SHP77 treated with DMSO at 0.1 percent for 48 hours (cell line): ENCODE measurements at places on chromosomes 3 and 15.
A peak's percentile ranks its signal among the peaks of the same experiment; 100 is the strongest.

GRCh38 chr15:42640109-42640508 lies 64.7 kb downstream of the STARD9 start:
- no peak for DNase-seq

- no peak for DNase-seq
Observed at GRCh38 chr3:177340243-177340830, 143.1 kb upstream of the TBL1XR1 start.

DNA sequence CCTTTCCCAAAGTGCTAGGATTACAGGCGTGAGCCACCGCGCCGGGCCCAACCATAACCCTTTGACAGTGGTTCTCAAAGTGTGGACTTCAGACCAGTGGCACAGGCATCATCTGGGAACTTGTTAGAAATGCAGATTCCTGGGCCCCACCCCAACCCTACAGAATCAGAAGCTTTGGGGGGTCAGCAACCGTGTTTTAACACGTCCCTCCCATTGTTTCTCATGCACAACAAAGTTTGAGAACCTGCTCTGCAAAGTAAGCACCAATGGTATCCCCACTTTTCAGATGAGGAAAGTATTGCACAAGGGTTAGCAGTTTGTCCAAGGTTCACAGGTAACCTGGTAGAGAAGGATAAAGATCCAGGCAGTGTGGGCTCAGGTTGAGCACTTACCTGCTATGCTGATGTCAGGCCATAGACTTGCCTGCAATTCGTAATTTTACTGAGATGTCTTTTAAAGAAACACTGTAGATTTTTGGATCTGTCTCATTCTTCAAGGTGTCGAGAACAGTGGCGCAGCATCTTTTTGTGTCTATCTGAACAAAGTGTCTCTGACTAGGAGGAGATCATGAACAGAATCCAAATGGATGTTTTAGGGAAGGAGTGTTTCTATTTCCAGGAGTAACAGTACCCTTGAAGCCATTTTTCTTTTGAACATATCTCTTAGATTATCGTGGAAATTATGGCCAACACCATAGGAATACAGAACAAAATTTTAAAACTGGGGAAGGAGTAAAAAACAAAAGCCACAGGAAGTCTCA lies 2.5 kb downstream of the GXYLT2 start:
- no peak for DNase-seq

- no peak for DNase-seq
Observed at GRCh38 chr15:90028376-90028944, 27.3 kb downstream of the ZNF710 start.

GRCh38 chr15:97224191-97224641 lies 736.3 kb upstream of the ARRDC4 start:
- no peak for DNase-seq

DNA sequence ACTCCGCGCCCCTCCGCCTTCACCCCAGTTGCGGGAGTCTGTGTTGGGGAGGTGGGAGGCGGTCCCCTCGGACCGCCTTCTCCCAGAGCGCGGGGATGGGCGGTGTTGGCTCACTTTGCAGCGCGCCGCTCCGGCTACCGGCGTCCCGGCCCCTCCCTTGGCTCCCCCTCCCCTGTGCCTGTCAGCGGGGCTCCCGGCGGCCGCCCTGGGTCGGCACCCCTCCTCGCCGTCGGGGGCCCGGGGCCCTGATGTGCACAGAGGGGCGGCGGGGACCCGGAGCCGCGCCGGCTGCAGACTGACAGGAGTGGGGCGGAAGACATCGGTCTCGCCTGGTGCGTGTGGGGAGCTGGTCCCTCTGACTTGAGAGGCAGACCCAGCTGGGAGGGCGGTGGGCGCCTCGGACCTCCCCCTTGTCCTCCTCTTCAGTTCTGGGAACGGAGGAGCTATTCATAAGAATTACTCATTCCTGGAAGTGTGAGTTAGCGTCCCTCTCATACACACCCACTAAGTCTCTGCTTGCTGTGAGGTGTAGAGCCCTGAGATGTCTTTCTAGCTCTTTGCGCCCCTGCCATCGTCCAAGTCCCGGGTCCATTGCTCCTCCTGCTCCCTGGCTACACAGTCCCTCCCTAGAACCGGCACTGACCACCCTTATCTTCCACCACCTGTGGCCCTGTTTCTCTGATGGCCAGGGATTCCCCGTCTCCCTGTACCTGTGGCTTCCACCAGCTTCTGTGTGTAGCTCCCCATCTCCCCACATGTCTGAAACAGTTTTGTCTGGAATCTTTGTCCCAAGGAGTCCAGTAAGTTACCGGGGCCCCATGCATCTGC lies 42.3 kb upstream of the ROPN1 start:
- DNase-seq: no peak

DNA sequence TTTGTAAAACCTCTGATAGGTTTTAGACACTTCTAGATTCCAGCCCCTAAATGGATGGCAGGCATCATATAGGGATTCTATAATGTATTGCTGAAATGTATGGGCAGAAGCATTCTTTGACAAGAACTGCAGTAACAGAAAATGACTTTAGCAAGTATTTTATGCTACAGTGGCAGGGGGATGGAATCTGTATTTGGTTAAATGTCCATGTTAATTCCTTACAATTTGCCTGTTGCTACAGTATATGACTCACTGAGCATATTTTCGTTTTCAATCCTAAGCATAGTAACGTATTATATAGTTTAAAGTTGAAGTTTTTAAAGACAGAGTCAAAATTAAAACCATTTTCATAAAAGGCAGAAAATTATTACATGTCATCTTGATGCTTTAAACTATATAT lies 150.1 kb downstream of the MEX3B start:
- DNase-seq: no peak

GRCh38 chr15:80440024-80440423 lies 35.8 kb downstream of the ARNT2 start:
- DNase-seq: no peak

- no peak for DNase-seq
Observed at GRCh38 chr15:70087708-70088352, 9.9 kb downstream of the TLE3 start.

- DNase-seq: no peak
Observed at GRCh38 chr15:86556396-86557017, 476.8 kb downstream of the AGBL1 start.

DNA sequence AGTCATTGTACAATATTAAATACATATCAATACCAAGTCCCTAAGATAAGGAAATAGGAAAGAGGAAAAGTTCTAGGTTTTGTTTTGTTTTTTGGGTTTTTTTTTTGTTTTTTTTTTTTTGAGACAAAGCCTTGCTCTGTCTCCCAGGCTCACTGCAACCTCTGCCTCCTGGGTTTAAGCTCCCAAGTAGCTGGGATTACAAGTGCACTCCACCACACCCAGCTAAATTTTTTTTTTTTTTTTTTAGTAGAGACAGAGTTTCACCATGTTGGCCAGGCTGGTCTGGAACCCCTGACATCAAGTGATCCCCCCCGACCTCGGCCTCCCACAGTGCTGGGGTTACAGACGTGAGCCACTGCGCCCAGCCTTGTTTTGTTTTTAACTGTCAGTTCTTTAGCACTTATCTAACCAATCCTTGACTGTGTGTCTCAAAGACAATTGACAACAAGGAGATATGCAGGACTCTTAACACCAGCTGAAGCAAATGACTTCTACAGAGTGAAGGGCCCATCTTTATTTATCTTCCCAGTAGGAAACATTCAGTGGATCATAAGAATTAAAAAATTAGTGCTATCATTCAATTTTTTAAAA lies 100.0 kb upstream of the RAP2B start:
- no peak for DNase-seq

GRCh38 chr15:68256675-68257450 lies 20.7 kb upstream of the FEM1B start:
- DNase-seq: peak; percentile 81

DNA sequence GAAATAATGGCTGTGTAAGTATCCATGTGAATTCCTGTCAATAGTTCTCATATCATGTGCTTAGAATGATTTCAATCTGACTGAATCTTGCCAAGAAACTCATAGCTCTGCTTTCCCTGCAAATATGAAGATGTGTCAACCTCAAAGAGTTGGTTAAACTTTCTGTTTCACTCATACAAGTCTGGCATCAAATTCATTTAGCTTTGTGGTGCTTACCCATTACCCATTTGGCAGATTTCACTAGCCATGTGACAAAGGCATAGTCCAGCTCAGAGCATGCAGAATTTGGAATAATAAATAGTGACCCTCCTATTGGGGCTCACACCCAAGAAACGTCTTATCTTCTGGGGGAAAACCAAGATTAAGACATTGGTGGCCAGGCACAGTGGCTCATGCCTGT lies 256.6 kb upstream of the TPRG1 start:
- no peak for DNase-seq

GRCh38 chr15:63835211-63835568 lies 1.4 kb upstream of the HERC1 start:
- DNase-seq: no peak

- DNase-seq: no peak
Observed at GRCh38 chr3:166367947-166368533, 530.8 kb upstream of the BCHE start.

DNA sequence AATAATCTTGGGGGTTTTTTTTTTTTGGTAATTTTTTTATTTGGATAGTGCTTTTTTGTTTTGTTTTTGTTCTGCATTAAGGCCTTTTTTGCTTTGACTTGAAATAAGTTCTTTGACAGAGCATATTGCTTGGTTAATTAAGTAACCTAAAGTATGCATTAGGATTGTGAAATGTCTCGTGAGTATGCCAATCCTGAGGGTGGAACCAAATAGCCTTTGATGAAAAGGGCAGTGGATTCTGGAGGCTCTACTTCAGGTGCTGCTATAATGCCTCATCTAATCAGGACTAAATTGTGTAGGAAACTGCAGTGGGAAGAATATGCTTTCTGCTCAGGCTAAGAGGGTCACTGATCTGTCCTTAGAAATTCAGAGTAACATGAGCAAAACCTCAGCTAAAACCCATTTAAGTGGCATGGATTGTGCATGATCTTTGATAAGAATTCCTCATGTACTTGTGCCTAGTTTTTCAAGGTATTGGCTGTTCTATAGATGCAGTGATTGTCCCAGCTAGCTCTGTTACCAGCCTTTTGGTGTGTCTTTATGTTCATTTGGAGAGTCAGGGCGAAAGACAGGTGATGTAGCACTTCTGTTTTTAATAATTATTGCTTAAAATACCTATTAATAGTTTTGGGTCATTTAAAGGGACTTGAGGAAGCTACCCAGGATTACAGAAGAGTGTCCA lies 15.4 kb downstream of the CDV3 start:
- no peak for DNase-seq

- no peak for DNase-seq
Observed at GRCh38 chr15:39580485-39581241, at the start of gene THBS1. THBS1 (plus strand) TSS chr15:39581079; CDS start chr15:39581858, 779 bp downstream.

- no peak for DNase-seq
Observed at GRCh38 chr15:58527573-58528187, 95.9 kb downstream of the LIPC start.

DNA sequence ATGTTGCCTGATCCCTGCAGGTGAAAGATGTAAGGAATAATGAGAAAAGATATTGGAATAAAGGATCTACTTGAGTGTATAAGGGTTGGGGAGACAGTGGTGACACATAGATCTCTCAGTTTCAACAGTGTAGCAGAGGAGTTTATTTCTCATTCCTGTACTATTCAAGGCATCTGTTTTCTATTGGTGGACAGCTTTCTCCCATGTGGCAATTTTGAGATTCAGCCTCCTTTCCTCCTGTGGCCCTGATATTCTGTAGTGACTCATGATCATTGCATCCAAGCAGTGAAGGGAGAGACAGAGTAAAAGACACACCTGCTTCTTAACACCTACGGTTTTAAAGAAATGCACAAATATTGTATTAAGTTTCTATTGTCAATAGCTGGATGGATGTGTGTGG lies 327.6 kb downstream of the GRM7 start:
- no peak for DNase-seq

- DNase-seq: no peak
Observed at GRCh38 chr15:89631902-89632264, 23.4 kb downstream of the KIF7 start.

GRCh38 chr15:65931221-65931620 lies 61.9 kb downstream of the RAB11A start:
- no peak for DNase-seq

DNA sequence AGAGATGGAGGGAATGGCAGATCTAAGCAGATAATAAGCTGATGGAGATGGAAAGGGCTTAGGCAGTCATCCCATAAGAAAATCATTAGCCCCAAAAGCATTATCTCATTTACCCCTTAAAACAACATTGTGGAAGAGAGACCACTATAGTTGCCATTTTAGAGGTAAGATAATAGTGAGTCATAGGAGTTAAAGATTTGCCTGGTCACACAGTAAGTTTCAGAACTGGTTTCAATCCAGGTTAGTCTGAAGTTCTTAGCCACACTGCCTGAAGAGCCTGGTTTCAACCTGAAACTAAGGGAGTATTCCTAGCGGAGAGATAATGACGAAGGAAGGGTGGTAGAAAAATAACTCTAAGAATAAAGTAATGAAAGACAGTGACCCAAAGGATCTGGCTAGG lies 13.0 kb upstream of the UBR1 start:
- DNase-seq: no peak

GRCh38 chr15:52028431-52029093 lies 9.5 kb downstream of the MAPK6 start:
- DNase-seq: no peak

- DNase-seq: peak; percentile 26
Observed at GRCh38 chr3:160163229-160163878, 61.9 kb upstream of the C3orf80 start.

DNA sequence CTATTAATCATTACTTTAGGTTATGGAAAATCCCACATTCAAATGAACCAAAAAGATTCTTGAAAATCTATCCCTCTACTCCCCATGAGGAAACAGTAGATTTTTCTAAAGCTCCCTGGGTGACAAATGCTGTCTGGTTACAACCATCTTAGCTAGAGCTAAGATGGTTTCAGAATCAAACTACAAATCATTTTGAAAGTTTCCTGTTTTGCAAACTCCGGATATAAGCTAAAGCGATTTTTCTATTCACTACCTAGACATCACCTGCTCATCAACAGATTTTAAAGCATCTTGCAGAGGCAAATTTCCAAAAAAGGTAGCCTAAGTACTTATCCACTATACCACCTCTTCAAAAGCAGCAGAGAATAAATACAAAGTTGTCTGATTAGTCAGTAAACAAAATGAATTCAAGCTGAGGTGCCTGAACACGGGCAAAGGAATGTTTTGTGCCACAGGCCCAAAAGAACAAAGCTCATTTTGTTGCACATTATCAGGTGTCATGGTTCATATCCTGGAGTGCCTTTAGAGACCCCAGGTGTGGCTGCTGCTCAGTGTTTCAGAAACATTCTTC lies 204.9 kb downstream of the TNIK start:
- DNase-seq: no peak

GRCh38 chr3:150738688-150739087 lies 24.3 kb downstream of the SIAH2 start:
- DNase-seq: no peak

- no peak for DNase-seq
Observed at GRCh38 chr3:65039754-65040210, 352.0 kb upstream of the ADAMTS9 start.
